Stimulated activated CD4-positive, alpha-beta T cell treated with anti-CD3 and anti-CD28 coated beads, Interleukin-15, amount 100 ng/mL, for 1 hour (primary cell): ENCODE measurements at places on chromosomes 7 and 10.

GRCh38 chr7:134587750-134588149, 38.8 kb downstream of the AKR1B15 start:
- DNase-seq, result no peak

GRCh38 chr7:86932038-86932512, 127.4 kb downstream of the ELAPOR2 start:
- no peak for DNase-seq

DNA sequence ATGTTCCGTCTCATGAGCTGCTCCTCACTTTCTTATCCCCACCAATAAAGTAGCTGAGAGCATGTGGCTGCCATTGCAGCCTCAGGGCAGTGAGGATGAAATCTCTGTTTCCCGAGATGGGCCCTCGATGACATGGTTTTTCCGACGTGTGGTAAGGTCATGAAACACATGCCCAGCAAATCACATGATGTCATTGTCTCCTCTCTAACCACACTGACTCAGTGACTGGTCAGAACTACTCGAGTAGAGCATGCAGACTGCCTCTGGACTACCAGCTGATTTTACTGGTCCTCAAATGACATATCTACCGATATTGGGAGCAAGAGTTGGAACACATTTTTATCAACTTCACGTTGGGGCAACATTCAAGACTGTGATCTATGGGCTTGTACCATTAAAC, 786.1 kb downstream of the CNTNAP2 start:
- no peak for DNase-seq

- DNase-seq, result no peak
These were observed 1.5 kb downstream of the TRIL start for GRCh38 chr7:28956608-28957063.

GRCh38 chr7:49892481-49892880, 119.0 kb downstream of the VWC2 start:
- DNase-seq, result no peak

DNA sequence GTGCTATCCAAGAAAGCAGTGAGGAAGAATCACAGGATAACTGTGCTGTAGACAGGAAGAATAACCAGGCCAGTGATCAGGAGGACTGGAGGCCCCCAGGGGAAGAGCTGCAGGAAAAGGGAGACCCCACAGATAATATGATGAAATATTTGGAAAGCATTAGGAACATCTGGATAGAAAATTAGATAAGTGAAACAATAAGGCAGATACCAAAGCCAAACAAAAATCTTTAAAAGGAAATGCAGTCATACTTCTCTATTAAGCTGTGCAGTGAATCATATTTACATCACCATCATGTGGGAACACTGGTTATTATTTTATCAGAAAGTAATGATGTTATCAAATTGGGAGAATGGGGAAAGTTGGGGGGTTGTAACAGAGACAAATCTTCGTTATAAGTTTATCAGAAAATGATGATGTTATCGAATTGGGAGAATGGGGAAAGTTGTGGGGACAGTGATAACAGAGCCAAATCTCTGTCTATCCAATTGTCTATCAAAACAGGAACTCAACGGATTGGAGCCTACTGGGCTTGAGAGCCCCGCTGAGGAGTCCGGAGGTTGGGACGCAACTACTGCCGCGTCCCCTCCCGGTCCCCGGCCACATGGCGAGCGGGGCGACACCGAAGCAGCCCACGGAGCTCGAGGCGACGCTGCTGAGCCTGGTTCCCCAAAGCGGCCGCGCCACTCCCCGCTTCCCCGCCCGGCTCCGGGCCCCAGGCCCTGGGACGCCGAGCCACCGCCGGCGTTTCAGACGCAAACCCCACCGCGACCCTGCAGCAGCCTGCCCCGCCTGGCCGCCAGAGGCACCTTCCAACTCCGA, 14.0 kb upstream of the RALA start:
- DNase-seq, result no peak

GRCh38 chr7:42753811-42754363, 158.0 kb downstream of the C7orf25 start:
- DNase-seq, result no peak

GRCh38 chr7:94632338-94633013, 23.5 kb downstream of the SGCE start:
- DNase-seq, result no peak

- DNase-seq, result peak; percentile 61
These were observed 45.6 kb upstream of the SUN1 start for GRCh38 chr7:786472-787255.
